Activated CD4-positive, CD25-positive, alpha-beta regulatory T cell (primary cell): ENCODE measurements at places on chromosomes 2 and 18.

DNA sequence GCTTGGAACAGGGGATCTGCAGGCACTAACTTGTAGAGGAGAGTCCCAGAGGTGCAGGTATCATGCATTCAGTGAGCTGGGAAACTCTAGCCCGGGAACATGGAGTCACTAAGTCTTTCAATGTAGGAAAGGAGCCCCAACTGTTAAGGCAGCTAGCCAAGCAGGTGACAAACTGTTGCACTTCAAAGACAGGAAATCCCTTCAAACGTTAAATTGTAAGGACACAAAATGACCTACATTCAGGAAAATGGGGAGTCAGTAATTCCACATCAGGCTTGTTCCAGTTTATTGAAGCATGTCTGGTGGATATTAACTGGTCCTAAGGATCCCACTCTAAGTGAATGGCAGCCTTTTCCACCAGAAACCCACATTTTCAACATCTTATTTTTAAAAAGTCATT lies 364.5 kb downstream of the MTX2 start:
- DNase-seq = no peak

GRCh38 chr2:16311521-16312440 lies 353.9 kb downstream of the CYRIA start:
- no peak for DNase-seq

DNA sequence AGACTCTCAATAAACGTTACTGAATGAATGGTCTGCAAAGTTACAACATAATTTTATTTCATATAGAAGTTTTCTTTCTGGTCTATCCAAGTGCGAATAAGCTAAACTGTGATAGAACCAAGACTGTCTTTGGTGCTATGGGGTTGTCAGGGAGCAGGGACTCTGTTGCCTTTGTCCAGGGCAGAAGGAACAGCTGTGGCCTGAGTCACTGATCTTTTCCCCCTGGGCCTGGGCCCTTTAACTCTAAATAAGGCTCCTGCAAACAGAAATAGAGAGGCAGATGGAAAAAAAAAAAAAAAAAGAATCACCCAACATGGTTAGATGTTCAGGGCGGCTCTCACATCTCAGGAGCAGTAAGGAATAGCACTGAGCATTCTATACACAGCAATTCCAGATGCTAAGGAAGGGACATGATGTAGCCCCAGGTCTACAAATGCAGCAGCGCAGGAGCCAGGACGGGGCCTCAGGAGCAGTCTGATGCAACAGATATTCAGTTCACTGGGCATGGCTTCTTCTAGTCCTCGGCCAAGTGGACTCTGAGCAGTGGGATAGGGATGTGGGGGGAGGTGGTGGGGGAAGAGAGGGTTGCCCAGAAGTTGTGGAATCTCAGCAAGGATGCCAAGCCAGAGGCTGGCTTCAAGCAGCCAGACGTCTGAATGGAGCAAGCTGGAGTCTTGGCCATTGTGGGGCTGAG lies 247.1 kb upstream of the SIX2 start:
- no peak for DNase-seq

DNA sequence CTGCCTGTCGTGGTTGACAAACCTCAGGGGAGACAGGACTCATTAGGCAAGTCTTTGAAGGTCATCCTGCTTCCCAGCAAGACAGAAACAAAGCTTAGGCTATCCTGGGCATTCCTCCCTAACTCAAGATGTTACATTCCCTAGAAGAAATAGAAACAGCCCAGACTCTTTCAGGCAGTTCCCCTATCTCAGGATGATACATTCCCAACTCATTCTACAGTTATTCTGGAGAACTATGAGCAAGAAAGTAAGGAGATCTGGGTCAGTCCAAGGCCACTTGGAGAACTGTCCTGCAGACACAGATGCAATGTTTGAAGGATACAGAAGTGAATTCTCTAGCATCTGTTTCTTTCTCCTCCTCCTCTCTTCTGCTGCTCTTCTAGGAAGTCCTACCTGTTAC lies 220.1 kb upstream of the NCKAP5 start:
- DNase-seq = no peak

DNA sequence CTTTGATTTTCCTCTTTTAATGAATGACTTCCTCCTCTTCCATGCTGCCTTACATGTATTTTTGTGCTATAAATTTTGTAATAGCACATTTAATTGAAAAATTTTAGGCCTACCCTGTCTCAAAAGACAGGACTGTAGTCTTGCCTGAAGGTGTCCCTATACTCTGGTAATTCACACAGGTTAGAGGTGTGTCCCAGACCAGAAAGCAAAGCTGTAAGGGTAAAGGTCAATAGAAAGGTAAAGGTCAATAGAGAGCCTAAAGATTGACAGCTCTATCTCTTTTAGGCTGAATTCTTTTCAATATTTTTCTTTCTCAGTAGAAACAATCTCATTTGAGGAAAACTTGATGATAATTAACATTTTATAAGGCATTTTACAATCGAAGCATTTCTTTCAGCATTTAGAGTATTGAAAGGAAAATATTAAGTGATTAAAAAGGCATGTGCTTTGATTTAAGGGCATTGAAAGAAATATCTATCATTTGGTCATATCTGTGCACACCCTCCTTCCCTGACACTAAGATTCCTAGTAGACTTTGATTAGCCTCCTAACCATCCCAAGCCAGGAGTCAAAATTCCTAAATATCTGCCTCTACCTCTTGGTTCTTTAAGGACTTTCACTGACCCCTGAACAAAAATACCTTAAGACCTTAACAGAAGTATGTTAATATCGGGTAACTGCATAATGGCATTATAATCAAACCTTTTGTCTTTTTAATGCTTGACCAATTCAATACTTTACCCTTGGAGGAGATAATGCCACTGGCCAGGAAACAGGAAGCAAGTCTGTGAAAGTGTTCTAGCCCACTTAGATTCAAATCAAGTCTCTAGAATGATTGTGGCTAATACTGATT lies 161.8 kb upstream of the DTNA start:
- DNase-seq = no peak

- no peak for DNase-seq
Observed at GRCh38 chr2:74625658-74626425, 22.3 kb downstream of the M1AP start.

GRCh38 chr2:43224571-43225092 lies 1.8 kb downstream of the ZFP36L2 start:
- no peak for DNase-seq

- no peak for DNase-seq
Observed at GRCh38 chr2:136441979-136442714, 323.2 kb upstream of the THSD7B start.

DNA sequence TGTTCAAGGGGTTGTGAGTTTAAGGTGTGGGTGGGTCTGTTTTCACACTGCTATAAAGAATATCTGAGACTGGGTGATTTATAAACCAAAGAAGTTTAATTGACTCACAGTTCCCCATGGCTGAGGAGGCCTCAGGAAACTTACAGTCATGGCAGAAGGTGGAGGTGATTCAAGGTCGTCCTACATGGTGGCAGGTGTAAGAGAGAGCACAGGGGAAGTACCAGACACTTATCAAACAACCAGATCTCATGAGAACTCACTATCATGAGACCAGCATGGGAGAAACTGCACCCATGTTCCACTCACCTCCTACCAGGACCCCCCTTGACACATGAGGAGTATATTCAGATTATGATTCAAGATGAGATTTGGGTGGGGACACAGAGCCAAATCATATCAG lies 38.0 kb downstream of the RHBDD1 start:
- no peak for DNase-seq

DNA sequence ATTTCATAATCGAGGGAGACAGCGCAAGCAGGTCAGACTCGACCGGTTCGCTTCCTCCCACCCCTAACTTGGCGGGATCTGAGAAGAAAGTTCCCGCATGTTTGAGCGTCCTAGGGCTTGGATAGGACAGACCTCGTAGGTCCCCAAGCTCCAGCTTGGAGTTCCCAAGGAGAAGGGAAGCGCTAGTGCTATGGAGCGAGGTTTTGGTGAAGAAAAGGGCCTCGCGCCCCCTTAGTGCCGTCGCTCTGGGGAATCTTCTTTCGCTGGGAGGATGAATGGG lies 11.6 kb upstream of the SKOR2 start:
- DNase-seq = no peak

DNA sequence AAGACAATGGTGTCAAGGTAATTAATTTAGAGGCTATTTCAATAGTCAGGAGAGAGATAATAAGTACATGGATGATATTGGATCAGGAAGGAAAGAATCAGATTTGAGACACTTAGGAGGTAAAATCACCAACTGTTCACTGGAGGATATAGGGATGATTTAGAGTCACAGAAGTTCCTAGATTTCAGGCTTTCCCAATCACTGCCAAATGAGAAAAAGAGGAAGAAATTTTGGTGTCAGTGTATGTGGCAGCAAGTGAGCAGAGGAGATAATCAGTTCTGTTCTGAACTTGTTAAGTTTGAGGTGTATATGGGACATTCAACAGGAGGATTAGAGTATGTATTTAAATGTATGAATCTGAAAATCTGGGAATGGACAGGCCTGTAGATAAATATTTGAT lies 640.4 kb downstream of the NR4A2 start:
- DNase-seq = no peak

GRCh38 chr2:37084797-37085196 lies 479 bp downstream of the GPATCH11 start:
- no peak for DNase-seq

DNA sequence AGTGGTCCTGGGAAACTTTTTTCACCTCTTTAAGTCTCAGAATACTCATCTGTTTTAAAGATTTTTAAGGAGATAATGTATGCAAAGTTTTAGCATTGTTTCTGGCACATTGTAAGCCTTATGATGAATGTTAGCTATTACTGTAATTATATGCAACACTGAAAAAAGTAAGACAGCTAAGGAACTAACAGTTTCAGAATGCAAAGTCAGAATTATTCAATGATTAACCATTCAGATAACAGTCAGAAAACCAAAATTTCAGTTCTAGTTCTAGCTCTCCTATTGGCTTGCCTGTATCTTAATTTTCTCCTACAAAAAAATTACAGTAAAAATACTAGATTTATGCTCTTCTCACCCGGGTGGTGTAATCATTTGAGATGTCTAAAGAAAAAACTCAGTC lies 101.1 kb downstream of the SLC4A10 start:
- DNase-seq = no peak

DNA sequence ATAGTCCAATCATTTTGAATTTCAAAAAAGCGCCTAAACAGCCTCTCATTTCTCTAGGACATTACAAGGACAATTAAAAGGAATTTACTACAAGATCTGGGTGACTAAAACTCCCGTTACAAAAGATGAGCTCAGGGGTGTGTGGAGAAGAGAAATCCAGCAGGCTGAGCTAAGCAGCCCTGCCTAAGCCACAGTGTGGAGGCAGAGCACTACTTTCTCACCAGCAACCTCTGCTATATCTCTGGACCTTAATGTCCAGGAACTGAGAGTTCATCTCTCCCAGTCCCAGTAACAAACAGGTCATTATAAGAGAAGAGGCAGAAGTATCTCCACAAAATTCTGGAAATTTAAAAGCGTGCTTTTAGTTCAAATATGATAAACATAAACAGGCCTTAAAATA lies 18.9 kb upstream of the ANKRD62 start:
- no peak for DNase-seq

GRCh38 chr2:54271843-54272627 lies 16.0 kb upstream of the TSPYL6 start:
- DNase-seq = no peak

- DNase-seq = no peak
Observed at GRCh38 chr2:219254590-219255201, 978 bp upstream of the TUBA4A start.

DNA sequence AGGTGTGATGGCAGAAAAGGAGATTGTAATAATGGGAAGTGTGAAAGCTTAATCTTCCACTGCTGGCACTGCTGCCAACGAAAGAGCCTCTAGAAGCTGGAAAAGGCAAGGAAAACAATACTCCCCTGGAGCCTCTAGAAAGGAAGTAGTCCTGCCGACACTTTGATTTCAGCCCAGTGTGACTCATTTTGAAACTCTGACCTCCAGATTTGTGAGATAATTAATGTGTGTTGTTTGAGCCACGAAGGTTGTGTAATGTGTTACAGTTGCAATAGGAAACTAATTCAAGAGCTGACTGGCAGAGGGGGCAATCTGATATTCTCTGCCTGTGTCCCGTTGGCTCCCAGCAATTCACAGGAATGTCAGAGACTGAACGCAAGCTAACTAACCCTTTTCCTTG lies 219.2 kb upstream of the UBE2E3 start:
- no peak for DNase-seq

DNA sequence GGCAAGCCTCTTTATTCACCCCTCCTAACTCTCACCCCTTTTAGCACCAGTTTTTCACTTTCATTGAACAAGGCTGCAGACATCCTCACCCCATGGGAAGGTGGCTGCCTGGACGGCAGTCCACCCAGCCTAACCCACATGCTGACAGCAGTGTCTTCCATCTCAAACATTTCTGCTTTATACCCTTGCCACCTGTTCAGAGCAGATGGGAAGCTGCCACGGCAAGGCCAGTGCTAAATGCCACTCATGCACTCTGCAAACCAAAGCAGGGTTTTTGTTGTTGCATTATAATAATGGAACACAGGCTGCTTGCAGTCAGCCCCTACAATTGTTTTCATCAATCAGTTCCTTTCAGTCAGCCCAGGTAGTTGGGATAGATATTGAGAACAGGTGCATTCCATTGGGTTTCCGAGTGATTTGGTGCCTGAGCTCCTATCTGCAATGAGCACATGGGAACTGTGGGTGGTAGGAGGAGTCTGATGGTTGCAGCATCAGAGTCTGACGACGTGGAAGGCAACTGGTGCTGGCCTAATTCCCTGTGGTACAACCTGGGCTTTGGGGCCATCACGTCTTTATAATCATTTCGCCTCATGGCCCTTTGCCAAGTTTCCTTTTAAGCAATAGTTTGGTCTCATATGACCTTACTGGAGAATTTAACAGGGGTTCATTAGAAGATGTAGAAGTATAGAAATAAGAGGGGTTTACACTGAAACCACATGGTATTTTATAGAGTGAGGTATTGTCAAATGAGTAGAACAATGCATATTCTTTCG lies 252.5 kb upstream of the SP5 start:
- no peak for DNase-seq

DNA sequence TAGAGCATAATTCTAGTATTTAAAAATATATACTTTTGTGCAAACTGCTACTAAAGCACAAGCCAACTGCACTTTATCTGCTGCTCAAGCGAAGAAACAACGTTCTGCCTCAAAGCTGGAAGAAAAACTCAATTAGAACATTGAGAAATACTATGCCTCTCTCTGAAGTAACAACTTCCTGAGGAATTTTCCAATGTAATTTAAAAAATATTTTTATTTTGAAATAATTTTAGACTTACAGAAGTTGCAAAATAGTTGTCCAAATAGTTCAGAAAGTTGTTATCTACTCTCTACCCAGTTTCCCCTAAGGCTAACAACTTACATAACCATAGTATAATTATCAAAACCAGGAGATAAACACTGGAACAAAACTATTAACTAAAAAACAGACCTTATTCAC lies 12.3 kb upstream of the POLI start:
- DNase-seq = no peak

DNA sequence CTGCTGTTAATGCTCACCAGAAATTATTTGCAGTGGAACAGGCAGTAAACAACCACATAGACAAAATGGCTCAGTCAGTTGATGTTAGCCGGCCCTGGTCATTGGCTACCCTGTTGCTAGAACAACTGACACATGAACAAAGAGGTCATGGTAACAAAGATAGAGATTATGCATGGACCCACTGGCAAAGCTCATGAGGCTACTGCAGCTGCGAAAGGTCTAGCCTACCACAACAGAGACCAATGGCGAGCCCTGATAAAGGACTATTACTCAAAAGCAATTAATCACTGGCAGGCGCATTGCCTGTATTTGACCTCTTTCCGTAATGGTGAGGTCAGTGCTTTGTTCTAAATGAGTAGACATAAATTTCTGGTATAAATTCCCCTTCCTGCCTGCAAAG lies 474.2 kb downstream of the DSC3 start:
- no peak for DNase-seq

- no peak for DNase-seq
Observed at GRCh38 chr18:5973099-5973498, 77.8 kb upstream of the TMEM200C start.
